Activated CD8-positive, alpha-beta memory T cell treated with anti-CD3 and anti-CD28 coated beads for 48 hours (primary cell): ENCODE measurements at places on chromosomes 16 and 17.
A peak's percentile ranks its signal among the peaks of the same experiment; 100 is the strongest.

- no peak for DNase-seq
Observed at GRCh38 chr16:57699481-57699880, 4.9 kb downstream of the DRC7 start.

DNA sequence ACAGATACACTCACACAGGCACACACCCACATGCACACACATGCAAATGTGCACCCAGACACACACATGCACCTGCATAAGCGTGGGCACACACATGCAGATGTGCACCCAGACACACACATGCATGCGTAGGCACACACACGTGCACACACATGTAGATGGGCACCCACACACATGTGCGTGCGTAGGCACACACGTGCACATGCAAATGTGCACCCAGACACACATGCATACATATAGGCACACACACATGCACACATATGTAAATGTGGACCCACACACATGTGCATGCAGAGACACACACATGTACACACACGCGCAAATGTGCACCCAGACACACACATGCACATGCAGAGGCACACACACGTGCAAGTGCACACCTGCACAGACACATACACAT is 60.3 kb downstream of the MRM1 start:
- no peak for DNase-seq

DNA sequence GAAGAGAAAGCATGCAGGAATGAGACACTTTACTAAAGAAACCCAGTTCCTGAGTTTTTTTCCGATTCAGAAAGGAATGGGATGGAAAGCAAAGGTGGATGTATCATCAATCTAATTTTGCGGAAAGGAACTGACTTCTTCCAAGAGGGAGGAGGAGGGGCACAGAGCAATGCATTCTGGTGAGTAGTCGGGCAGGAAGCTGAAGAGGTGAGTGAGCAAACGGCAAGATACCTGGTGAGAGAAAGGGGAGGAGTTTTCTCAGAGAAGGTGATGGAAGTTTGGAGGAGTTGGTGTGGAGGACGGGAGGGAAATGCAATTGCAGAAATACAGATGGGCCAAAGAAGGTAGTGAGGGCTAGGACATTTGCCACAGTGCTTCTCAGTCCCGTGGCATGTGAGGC is 713.2 kb downstream of the KCNJ2 start:
- DNase-seq = no peak

- no peak for DNase-seq
Observed at GRCh38 chr16:88194397-88195268, 188.1 kb upstream of the ZNF469 start.

DNA sequence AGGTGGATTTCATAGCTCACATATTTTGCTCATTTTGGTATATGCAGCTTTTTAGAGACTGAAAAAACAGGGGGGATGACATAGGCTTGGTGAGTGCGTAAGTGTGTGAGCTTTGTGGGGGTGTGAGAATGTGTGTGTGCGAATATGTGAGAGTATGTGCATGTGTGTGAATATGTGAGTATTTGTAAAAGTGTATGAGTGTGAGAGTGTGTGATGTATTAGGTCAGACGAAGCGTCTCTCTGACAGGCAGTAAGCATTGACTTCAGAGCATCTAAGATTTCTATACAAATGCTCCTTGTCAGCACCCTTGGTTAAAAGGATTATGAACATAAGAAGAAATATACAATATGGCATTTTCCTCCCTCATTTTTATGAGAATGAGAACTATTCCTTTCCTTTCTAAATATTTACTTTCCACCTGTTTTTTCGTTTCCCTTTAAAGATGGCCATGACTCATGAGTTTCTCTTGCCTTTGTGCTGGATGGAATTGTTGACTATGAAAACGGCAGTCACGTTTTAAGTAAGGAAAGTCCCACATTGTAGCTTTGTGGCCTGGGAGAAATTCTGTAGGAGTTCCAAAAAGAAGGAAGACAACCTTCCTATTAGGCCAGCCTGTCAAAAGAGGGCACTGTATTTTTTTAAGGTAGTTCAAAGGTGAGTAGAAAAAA is 276.4 kb downstream of the FOXL1 start:
- no peak for DNase-seq

- no peak for DNase-seq
Observed at GRCh38 chr16:88014252-88014781, 63.1 kb downstream of the BANP start.

DNA sequence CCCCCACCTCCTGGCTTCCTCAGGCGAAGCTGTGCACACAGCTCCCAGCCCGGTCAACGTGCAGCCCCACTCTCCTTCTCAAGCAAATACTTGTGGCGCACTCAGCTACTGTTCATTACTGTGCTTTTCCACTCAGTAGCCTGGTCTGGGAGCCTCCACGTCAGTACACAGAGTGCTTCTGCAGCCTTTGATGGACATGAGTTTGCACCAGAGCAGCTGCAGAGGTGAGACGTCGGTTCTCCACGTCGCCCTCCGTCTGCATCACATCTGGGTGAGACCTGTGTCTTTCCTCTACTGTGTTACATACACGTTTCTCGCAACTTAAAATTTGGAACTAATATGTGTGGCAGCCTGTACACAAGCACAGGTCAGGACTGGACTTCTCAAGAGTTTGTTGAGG is 334.3 kb downstream of the C16orf95 start:
- DNase-seq = no peak

GRCh38 chr17:30805944-30806456 is 18.5 kb downstream of the CRLF3 start:
- DNase-seq = no peak

DNA sequence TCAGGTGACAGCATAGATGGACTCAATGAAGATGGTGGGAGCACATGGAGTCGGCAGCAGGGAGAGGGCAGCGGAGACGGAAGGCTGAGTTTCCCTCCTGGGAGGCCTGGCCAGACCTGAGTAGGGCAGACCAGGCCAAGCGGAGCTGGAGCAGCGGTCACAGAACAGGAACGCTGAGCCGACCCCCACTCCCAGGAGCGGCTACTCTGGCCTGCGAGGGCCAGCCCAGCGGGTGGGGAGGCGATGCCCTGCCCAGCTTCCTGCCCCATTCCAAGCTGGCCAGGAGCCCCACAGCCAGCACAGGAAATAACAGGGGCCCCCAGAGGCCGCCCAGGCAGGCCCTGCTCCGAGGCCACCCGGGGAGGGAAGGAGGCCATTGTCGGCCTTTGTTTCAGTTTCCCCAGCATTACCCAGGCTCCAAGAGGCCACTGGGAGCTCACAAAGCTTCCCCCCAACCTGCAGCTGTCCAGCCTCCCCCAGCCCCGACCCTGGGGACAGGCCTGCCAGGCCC is 79.8 kb downstream of the ZNF423 start:
- DNase-seq = no peak

DNA sequence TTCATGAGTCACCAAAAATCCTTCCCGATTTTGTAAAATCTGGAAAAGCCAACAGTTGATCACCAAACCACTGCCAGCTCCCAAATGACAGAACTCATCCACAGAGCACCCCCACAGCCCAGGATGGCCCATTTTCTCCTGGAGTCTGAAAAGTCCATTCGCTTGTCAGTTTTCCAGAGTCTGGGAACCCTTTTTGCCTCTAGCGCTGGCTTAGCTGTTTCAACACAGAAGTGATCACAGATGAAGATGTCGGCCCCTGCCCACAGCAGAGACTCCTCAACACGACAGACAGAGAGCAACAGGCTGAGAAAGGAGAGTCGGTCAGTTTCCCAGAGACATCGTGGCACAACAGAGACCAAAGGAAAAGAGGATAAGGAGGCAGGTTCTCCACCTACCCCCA is 66.4 kb downstream of the NXN start:
- no peak for DNase-seq

GRCh38 chr16:67278773-67279295 is 498 bp upstream of the PLEKHG4 start:
- peak; percentile 77 for DNase-seq

DNA sequence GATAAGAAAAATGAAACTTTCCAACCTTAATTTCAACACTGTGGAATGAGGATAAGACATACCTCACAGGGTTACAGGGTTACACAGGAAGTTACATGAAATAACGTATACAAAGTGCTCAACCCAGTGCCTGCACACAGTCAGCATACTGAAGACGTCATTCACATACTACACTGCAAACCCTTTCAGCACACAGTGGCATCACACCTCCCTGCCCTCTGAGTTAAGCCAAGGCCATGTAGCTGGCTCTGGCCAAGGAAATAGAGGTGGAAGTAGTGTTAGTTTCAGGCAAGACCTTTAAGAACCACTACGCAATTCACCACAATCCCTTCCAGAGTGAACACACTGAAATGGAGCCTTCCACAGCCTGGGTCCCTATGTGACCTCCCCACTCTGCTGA is 46.6 kb upstream of the GSG1L start:
- no peak for DNase-seq

GRCh38 chr17:38540514-38541045 is 65.2 kb downstream of the SRCIN1 start:
- DNase-seq = no peak

- no peak for DNase-seq
Observed at GRCh38 chr16:78213751-78214150, 114.3 kb downstream of the WWOX start.

DNA sequence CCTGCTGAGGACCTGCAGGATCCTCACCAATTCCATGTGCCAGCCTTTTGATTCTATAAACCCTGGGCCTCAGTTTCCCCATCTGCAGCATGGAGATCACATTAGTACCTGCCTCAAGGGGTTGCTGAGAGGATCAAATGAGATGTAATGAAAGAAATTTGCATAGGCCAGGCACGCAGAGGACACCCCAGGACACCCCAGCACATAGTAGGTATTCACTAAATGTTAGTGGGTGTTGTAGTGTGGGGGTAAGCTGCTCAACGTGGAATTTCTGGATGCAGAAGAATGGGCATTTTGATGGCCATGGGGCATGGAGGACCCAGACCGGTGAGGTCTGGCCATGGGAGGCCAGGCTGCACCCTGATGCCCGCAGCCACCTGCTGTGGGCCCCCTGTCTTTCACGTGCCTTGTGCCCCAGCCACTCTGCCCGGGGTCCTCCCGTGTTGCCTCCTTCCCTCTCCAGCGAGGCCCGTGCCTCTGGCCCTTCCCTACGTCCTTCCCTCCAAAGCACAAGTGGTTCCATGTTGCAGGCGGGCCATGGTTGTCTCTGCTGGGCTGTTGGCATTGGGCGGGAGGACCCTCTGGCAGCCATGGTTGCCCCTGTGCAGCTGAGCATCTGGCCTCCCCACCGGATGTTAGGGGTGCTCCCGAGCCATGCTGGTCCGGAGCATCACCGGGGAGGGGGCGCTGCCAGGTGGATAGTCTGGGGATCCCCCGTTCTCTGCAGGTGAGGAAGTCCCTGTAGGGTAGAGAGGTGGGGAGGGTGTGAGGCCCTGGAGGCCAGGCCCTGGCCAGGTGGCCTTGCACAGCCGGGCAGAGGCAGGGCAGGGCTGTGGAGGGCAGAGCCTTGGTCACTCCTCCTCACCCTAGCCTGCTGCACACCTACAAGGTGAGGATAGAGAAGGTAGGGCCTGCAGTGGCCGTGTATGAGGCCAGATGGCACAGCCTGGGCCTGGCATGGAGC is 8.6 kb downstream of the MAP2K3 start:
- no peak for DNase-seq

GRCh38 chr16:27818246-27818645 is 245.3 kb downstream of the GSG1L start:
- no peak for DNase-seq

GRCh38 chr16:11180489-11180888 is 75.5 kb downstream of the SOCS1 start:
- DNase-seq = no peak

GRCh38 chr17:8994319-8994718 is 27.0 kb upstream of the NTN1 start:
- peak; percentile 54 for DNase-seq

DNA sequence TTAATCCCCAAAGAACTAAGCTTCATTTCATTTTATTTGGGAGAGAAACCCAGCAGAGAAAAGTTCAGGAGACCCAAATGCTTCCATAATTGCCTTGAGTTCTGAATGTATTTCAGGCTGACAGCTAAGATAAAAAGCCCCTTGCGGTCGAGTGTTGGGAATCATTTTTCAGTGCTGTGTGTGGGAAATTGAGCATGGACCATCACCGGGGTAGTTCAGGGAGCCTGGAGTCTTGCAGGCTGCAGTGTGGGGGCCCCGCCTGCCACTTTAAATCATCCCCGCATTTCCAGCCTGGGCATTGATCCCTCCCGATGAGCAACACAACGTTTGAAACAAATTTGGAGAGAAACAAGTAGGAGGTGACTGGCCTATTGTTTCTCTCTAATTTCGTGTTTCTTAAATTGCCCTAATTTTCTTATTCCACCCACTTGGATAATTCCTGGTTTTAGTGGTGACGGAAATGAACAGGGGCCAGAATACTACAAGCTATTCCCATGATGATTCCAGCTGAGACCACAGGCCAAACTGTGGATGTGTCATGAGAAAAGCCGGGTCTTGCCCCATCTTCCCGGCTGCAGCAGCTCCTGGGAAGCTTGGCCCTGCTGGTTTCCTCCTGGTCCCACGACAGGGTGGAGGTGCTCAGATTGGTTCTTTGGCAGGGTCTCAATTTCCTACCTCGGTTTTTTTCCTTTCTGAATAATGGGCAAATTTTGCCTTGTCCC is 75.1 kb downstream of the FOXL1 start:
- DNase-seq = no peak

- no peak for DNase-seq
Observed at GRCh38 chr17:57889892-57890856, 40.3 kb upstream of the MRPS23 start.

- DNase-seq = no peak
Observed at GRCh38 chr17:79849953-79850352, 10.7 kb upstream of the CBX4 start.

DNA sequence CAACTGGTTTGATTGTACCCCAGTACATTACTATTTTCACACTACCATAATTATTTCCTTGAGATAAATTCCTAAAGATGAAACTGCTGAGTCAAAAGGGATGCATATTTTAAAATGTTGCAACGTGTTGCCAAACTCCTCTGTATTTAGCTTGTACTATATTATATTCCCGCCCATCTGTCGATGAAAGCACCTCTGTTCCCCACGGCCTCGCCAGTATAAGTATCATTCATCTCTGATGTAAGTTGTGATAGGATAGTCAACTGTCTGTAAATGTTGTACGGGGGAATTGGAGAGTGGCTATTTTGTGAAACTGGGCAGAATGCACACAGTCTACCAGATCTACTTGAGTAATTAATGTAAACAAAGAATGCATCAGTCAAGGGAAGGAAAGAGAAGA is 47.7 kb upstream of the TNRC6A start:
- DNase-seq = no peak

DNA sequence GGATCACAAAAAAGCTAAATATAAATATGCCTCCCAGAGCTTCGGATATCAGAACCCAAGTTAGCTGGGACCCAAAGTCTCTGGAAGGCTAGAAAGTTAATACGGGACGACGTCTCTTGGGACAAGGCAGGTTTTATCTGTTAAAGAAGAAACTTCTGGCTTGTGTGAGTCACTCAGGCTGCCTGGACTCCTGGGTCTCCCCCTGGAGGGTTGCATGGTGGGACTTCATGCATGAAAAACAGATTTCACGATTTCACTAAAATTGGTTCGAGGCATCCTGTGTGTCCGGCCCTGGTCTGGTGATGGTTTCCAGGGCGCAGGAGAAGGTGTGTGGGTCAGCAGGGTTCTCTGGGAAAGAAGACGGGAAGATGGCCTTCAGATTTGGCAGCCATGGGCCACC is 47.0 kb downstream of the COX4I1 start:
- DNase-seq = no peak
